ENCODE measurements at places on chromosomes 13 and 19.

DNA sequence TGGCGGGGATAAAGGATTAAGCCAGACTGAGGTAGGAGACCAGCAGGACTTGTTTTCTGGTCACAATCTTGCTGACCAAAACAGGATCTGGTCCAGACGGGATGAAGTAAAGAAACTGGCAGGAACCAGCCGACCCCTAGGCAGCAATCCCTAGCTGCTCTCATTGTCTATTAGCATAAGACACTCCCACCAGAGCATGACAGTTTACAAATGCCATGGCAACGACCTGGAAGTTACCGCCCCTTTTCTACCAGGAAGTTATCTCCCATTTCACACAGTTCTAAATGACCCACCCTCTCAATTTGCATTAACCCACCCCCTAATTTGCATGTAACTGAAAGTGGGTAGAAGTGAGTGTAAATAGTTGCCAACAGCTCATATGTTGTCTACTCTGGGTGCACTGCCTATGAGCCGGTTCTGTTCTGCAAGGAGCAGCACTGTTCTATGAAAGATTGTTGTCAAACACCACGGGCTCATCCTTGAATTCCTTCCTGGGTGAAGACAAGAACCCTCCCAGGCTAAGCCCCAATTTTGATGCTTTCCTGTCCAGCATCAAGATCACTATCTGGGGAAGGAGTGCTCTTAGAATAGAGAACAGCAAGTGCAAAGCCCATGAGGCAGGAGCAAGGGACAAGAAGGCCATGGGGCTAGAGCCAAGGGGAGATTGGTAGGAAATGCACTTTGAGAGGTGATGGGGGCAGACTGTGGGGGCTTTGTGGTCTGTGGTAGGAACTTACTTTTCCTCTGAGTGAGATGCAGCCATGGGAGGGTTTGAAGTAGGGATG, 13.9 kb upstream of the FBXO27 start:
- DNase-seq, result no peak

DNA sequence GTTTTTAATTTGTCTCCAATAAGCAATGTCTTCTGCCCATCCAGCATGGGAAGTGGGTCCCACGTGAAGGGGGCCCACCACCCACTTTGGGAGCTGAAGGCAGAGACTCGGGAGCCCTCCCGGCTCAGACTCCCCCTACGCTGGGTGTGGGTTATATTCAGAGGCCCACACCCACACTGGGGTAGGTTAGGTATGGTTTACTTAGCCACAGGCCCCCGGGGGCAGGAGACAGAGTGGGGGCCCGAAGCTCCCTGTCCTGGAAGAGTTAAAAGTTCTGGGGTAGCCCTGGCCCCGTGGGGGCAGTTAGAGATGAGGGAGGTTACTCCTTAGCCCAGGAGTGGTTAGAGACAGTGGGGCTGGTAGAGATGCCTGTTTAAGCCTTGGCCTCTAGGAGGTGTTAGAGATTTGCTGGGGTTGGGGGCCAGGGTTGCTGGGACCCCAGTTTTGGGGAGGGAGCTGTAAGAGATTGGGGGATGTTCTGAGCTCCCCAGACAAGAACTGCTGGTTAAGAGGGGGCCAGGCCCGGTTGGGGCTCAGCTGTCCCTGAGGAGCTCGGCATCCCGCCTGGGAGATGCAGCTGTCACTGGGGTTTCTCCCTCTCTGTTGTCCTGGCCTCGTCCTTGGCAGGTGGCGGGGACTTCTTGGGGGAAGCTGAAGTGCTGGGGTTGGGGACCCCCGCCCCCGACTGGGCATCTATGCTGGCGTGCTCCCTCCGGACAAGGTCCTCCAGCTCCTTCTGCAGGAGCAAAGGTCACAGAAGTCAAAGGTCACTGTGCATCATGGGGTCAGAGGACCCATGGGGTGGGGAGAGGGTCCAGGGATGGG, 712 bp upstream of the RINL start:
- no peak for DNase-seq

GRCh38 chr19:17755977-17756670, 4.8 kb downstream of the FCHO1 start:
- peak; percentile 58 for DNase-seq

DNA sequence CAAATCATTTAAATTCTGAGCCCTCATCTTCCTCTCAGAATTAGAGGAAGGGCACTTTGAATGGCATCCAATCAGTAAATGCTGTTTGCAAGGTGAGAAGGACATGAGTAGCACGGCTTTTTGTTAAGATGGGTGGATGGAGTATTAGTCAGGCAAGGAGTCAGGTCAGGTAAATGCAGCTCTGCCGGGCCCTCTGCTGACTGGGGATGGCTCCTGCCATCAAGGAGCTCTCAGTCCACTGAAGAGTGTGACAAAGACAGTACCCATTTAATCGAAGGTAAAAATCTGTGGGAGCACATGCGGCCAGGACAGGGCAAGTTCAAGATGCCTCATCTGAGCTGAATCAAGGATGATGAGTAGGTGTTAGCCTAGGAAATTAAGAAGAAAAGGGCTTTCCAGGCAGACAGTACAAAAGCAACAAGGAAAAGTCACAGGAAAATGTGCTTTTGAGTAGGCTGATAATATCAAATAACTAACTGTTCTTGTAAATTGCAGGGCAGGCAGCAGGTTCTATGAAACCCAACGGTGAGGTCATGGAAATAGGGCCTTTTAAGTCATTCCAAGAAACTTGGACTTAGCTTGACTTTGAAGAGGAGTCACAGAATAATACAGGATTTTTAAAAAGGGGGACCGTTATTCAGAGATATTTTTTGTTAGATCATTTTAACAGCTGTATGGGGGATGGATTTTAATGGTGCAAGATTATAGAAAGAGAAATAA, 670.5 kb upstream of the ARGLU1 start:
- DNase-seq, result no peak

GRCh38 chr19:10977742-10978092, 16.9 kb downstream of the SMARCA4 start:
- peak; percentile 9 for DNase-seq

DNA sequence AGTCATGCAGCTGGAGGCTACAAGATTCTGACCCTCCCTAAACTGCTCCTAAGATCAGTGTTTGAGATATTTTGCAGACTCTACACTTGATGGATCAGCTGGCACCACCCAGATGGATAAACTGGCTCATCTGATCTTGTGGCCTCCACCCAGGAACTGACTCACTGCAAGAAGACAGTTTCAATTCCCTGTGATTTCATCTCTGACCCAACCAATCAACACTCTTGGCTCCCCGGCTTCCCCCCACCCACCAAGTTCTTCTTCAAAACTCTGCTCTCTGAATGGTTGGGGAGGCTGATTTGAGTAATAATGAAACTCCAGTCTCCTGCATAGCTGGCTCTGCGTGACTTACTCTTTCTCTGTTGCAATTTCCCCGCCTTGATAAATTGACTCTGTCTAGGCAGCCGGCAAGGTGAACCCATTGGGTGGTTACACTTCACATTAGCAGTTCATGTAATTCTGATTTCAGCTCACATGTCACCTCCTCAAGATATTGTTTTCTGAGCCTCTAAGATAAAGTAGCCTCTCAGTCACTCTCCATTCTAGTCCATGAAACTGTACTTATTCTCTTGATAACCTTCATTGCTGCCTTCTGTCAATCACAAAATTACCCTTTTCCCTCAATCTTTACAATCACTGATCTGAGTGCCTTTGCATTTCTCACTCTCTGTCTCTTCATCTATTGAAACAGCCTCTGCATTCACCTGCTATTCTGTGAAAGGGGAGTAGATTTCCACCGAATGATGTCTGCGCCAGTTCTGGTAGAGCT, 9.9 kb upstream of the FPR3 start:
- no peak for DNase-seq

DNA sequence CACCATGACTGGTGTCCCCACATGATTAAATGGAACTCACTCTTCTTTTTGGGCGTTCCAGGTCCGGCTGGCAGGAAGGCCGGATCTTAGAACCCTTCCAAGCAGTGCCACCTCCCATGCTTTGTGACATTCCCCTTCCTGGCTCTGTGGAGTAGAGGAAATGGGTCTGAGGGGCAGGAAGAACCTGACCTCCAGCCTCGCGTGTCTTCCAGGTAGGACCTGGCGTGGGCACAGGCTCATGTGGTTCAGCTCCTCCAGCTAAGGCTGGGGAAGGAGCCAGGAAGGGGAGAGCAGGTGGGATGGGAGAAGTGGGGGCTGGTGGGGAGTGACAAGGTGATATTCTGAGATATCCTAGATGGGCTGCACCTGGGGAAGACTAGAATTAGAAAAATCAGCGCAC, 2.1 kb downstream of the TMEM255B start:
- DNase-seq, result no peak

DNA sequence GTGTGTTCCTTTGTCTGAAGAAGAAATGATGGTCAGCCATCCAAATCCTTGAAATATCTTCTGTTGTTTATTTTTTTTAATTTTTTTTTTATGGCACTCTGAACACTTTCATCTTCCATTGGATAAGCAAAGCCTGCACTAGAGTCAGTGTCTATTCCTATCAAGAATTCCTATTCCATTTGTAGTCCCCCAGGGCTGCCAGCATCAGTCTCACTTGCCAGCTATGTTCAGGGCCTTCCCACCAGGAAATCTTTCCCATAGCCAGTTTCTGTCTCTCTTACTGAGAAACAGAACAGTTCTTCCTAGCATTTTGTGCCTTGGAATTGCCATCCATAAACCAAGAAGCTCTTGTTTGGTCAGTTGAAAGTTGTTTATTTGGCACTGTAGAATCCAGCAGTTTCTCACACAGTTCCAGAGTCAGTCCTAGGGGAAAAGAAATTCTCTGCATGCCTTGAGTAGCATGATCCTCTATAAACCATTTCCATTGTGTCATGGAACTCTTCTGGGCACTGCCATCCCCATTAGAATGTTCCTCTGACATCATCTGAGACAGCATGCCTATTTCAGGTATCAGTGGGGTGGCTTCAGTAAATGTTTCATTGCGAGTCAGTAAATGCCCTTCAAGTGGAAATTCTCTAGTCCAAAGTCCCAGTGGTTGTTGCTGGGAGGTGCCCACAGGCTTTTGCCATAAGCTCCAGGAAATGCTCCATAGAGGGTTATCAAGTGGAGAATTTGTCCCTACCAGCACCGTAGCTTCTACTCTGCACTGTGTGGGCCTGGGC, 18.7 kb upstream of the SPRYD7 start:
- no peak for DNase-seq

DNA sequence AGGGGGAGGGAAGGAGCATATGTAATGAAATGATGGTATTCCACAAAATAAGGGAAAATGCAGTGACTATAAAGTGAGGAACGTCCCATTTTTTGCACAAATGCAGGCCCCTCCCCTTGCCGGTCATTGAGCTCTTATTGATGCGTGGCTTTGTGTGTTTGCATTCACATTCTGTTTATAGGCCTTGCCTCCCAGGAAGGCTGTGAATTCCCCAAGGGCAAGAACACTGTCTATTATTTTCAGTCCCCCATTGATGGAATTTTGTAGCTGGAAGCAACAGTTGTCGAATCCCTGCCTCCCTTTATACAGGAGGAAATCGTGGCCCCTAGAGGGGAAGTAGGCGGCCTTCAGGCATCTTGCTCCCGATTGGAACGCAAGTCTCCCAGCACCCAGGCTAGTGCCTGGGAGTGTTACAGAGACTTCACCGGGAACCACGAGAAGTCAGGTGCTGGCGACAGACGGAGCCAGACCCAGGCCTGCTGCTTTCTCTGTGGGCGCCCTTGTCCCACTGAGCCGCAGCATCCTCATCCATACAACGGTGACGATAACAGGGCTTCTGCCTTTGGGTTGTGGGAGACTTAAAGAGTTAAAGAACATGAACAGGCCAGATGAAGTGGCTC, 6.9 kb downstream of the SBSN start:
- DNase-seq, result no peak

GRCh38 chr19:16266586-16266942, 58.1 kb upstream of the KLF2 start:
- peak; percentile 75 for DNase-seq

DNA sequence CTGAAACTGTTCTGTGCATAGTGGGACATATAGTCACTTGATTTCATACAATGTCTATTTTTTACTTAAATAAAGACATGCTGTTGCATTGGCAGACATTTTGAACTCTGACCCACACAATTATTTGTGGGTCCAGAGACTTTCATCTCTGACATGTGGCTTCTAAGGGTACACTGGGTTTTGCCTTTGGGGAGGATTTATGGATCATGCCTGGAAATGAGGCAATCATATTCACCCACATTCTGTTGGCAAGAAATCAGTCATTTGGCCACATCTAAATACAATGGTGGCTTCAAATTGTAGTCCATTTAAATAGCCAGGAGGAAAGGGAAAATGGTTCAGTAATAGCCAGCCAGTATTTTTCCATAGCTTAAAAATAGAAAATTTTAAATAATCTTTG, 238.3 kb upstream of the KLF12 start:
- DNase-seq, result no peak

- no peak for DNase-seq
Observed at GRCh38 chr13:36146511-36147269, 15.5 kb upstream of the DCLK1 start.

GRCh38 chr13:49853535-49853934, 61.1 kb upstream of the KPNA3 start:
- no peak for DNase-seq

GRCh38 chr19:29499261-29499920, 26.4 kb upstream of the VSTM2B start:
- DNase-seq, result no peak

GRCh38 chr19:30530751-30531150, 158.6 kb downstream of the ZNF536 start:
- no peak for DNase-seq

Data from CD4-positive, alpha-beta T cell treated with Interleukin-6 for 4 hours (primary cell).